ENCODE measurements at places on chromosomes 11 and 22.
A peak's percentile ranks its signal among the peaks of the same experiment; 100 is the strongest.

- DNase-seq = no peak
Observed at GRCh38 chr11:113436672-113437252, 38.4 kb downstream of the DRD2 start.

DNA sequence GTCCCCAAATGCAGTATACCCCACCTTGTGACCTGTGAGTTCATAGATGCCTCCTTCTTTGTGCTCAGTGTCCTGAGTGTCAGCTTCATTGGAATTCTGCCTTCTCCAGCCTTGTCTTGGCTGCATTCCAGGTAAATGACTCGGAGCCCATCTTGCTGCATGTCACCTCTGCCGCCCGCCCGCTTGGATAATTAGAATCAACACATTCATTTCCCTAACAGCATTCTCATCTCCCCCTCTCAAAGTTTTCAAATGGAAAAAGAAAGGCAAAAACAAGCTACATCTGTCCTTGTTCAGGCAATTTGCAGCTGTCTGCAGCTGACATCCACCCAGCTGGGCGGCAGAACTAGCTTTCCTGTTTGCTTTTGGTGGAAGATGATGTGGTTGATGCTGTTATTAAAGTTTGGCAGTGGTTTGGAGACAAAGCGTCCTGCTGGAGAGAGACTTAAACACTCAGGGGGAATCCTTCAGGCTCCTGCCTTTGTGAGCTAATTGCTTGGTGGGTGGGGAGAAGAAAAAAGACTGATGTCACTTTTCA lies 198.8 kb upstream of the SEZ6L start:
- no peak for DNase-seq

DNA sequence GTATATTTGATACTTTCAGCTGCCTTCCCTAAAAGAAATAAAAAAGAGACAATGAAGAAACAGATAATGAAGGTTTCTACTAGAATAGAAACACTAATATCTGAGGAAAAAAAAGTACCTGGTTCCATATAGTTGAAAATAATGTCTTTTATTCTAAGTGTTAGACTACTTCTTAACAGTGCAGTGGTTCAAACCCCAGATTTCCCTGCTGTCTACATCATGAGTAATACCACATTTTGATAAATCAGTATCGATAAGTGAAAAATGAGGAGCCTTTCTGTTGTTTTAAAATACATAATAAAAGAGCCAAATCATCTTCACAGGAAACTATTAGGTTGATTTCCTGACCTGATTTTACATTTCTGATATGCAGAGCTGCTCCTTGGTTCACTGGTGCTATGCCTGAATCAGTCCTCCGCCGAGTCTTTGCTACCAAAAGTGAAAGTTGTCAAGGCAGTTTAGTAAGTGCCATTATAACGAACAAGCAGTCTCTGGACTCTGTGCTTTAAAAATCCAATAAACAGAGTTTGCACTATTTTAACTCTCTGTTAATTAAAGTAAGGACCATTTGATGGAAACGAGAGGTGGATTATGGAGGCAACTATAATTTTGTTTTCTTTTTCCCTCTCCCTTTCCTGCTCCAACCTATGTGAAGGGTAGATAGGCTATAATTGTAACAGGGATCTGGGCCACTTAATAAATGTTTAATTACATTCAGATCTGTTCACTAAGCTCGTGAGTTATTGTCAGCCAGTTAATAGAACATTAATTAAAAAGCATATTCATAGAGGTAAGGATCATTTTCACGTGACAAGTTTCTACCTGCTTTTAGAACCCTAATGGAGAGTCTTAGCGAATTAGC lies 724.5 kb upstream of the RAG2 start:
- DNase-seq = no peak

DNA sequence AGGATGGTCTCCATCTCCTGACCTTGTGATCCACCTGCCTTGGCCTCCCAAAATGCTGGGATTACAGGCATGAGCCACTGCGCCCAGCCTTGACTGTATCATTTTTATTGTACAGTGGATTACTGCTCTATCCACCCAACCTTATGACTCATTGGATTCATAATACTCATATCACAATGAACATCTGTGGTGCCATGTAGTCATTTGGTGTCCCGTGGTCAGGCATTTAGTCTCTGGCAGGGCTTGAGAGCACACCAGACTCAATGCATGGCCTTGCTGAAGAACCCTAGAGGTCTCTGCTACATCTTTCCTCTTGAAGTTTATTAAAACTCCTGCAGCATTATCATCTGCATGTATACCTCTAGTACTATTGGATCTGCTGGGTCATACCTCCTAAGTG lies 98.0 kb upstream of the LDLRAD3 start:
- DNase-seq = no peak

- DNase-seq = no peak
Observed at GRCh38 chr11:32883421-32883820, 9.2 kb upstream of the QSER1 start.

DNA sequence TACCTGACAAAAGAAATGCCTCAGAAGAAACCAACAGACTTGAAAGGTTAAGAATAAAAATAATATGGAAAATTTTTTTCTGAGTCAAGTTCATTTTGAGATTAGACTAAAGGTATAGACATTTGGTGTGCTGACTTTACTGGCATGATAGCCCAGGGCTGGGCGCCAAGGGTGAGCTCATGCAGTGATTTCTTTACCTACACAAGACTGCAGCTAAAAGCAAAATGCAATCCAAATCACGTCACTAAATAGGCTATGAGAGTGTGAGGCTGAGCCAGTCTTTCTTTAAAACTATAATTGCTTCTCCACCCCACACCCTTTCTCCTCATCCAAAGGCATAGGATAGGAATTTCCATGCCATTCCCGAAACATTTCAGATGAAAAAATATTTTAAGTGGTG lies 196.5 kb downstream of the FAM76B start:
- no peak for DNase-seq

DNA sequence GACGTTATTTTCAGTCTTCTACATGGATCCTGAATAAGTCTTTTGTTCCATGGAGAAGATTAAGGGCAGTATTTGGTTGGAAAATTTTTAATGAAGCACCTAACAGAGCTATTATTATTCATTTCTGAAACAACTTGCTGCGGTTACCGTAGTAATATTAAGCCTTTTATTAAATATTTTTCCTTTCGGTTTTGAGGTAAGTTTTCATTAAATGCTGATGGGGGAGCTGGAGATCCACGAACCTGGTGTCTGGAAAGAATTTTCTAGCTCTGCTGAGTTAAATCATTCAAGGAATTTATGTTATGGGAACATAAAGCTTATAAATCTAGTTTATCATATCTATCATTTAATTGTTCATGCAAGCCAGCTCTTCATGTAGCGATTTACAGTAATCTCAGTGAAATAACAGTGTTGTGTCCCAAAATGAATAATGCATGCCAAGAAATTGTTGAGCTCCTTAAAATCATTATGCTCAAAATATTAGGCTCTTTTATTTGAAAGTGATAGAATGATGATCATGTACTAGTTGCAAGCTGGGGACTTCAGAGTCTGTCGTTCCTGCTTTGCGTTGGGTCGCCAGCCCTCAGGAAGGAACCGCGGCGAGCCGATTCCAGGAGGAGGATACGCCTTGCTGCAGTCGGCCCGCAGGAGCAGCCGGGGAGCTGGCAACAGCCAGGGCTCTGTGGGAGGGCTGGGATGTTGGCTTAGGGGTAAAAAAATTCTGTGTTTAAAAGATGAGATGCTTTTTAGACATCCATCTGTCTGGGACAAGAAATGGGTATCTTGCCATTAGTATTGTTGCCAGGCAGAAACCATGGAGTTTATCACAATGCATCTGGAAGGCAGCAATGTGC lies 83.1 kb downstream of the TBC1D22A start:
- no peak for DNase-seq

DNA sequence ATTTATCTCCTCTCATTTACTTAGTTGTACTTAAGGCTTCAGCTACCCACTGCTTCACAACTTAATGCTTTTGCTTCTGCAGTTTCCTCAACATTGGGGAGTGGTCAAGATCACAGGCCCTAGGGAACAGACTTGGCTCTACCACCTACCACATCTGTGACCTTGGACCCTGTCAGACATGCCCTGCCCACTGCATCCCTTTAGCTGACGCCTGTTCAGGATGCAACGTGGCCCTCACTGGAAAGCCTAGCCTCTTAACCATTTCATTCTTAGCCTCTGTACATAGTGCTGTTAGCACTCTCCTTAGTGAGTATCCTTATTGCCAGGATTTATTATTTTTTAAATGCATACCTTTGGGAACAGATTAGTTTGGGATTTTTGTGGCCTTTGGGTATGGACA lies 34.4 kb downstream of the TNRC6B start:
- no peak for DNase-seq

- peak; percentile 91 for DNase-seq
Observed at GRCh38 chr11:1447845-1448825, 38.4 kb downstream of the MOB2 start.

DNA sequence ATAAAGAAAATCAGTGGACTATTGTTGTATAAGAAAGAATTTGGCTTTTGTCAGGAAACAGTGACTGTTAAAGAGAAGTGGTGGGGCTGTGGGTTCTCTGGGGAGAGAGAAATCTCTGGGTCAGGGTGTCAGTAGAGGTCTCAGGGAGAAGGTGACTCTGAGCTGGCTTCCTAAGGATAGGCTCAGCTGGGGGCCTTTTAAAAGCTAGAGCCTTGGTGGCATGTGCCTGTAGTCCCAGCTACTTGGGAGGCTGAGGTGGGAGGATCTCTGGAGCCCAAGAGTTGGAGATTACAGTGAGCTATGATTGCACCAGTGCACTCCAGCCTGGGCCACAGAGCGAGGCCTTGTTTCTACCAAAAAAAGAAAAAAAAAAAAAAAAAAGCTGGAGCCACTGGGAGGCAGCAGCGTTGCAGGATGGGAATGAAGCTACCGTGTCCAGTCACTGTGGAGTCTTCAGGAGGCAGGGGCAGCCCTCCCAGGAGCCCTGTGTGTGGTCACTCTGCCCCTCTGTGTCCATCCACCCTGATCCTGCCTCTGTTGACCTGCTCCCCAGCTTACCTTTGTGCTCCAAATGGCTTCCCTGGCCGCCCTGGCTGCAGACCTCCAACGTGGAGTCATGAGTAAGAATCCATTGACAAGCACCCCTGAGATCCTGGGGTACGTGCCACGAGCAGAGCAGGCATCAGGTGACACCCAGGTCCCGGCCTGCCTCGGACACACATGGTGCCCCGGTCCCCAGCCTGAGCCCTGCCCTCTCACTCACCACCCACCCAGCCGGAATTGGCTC lies 5.4 kb upstream of the MIF start:
- peak; percentile 40 for DNase-seq

DNA sequence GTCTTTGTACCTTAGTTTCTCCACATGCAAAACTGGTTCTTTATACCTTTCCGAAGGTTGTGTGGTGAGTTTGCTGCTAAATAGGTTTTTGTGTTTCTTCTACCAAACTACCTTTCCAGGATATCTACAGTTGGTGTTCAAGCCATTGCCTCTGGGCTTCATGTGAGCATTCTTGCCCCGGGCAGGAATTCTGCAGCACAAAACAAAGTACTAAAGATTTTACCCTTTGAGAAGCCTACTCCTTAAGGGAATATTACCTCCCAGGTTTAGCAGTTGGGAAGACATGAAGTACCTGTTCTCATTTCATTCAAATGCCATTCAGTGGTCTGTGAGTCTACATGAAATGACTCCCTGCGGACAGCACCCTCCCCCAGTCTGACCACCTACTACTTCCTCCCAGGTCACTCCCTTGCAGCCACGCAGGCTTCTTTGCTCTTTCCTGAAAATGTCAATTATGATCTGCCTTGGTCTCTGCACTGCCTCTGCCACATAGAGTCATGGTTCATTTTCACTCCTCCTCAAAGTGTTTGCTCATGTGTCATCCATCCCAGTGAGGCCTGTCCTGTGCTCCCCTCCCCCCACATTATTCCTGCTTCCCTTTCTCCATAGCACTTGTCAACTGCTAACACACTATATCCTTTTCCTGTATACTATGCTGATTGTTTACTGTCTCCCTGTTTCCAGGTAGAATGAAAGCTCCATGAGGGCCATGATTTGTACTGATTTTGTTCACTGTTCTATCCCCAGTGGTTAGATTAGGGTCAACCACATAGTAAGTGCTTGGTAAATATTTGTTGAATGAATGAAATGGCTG lies 36.9 kb downstream of the PACS1 start:
- no peak for DNase-seq

- no peak for DNase-seq
Observed at GRCh38 chr11:33158596-33159275, 2.5 kb downstream of the CSTF3 start.

Measured in 8988T (cell line).